ENCODE measurements at places on chromosomes 11 and 22. TPM values are rescaled to one million over a fixed set of nuclear protein-coding genes. Genes with fewer than 3 reads are reported as not detected.

GRCh38 chr11:59480359-59480758 lies 7.2 kb downstream of the OR4D10 start:
- no peak for DNase-seq
- no peaks in the 10 kb centered on the region for H3K27me3 ChIP-seq
- no peaks in the 10 kb centered on the region for H3K4me1 ChIP-seq
- H3K36me3 ChIP-seq, result no peaks in the 10 kb centered on the region
- no peak overlapping the region for H3K4me3 ChIP-seq

DNA sequence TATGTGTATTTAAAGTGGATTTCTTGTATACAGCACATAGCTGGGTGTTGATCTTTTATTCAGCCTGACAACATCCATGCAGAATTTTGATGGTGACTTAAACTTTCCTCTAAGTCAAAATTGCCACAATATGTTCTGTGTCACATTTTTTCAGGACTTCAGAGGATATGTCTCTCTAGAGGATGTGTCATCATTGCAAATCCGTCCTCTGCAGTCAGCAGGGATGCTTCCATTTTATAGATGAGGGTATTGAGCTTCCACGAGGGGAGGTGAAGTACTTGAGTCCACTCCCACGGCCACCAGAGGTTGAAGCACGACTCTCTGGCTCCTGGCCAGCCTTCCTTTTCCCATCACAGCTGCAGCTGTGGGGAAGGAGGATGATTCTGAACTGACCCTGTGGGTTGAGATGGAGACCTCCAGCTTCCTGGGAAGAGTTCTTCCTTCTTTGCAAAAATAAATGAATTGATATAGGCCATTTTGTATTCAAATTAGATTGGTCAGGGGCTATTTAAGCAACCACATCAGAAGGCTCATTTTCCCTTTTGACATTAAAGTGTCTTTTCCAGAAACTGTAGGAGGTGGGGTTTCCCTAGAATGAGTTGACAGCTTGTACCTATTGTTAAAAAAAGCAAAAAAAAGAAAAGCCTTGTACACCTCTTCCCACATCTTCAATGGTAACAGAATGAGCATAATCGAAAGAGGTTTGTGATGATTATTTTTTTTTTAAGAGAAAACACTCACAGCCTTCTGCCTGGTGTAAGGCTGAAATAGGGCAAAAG lies 55.2 kb upstream of the MYEOV start:
- DNase-seq, result no peak
- H3K4me3 ChIP-seq, result no peak overlapping the region
- no peak overlapping the region for H3K27ac ChIP-seq
- no peaks in the 10 kb centered on the region for H3K4me1 ChIP-seq
- H3K27me3 ChIP-seq, result no peaks in the 10 kb centered on the region

INS gene
- total RNA-seq, result not detected

AGBL2 gene
- total RNA-seq, result not detected

DEPDC7 gene
- total RNA-seq, result 5.0 TPM
